Keratinocyte (primary cell): ENCODE measurements at places on chromosomes 5 and 9. TPM values are rescaled to one million over a fixed set of nuclear protein-coding genes. Genes with fewer than 3 reads are reported as not detected.

Gene PLPP7
- not detected in 3 replicates for polyA plus RNA-seq

Gene SLC27A6
- 0.52 to 1.1 TPM (median 0.80 TPM) in 3 replicates for polyA plus RNA-seq

Gene PPP3R2
- polyA plus RNA-seq = not detected in 3 replicates

Gene SMIM3
- 21.1 to 37.0 TPM (median 29.7 TPM) in 3 replicates for polyA plus RNA-seq

Gene RPP25L
- polyA plus RNA-seq = 21.9 to 37.0 TPM (median 23.4 TPM) in 3 replicates

Gene ALAD
- polyA plus RNA-seq = 6.7 to 9.3 TPM (median 9.0 TPM) in 3 replicates

Gene LCN15
- not detected in 3 replicates for polyA plus RNA-seq

Gene MOB3B
- 32.6 to 40.8 TPM (median 35.3 TPM) in 3 replicates for polyA plus RNA-seq

DNA sequence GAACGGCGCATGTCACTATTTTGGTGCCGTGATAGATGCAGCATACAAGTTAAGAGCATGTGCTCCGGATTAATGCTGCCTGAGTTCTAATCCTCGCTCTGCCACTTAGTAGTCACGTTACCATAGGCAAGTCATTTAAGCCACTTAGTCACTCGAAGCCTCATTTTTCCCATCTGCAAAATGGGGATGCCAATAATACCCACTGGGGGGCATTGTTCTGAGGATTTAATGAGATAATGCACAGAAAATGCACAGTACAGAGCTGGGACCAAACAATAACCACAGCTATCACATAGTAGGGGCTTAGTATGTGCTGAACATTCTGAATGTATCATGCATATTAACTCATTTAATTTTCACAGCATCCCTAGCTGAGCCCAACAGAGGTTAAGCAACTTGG lies 9.1 kb downstream of the NIPAL4 start:
- DNase-seq = no peak
- peaks cover 59% of the 10 kb centered on the region for H3K36me3 ChIP-seq
- H3K4me1 ChIP-seq = peaks cover 11% of the 10 kb centered on the region
- H3K27me3 ChIP-seq = no peaks in the 10 kb centered on the region
- no peak overlapping the region for H3K27ac ChIP-seq
- no peak overlapping the region for H3K4me3 ChIP-seq

DNA sequence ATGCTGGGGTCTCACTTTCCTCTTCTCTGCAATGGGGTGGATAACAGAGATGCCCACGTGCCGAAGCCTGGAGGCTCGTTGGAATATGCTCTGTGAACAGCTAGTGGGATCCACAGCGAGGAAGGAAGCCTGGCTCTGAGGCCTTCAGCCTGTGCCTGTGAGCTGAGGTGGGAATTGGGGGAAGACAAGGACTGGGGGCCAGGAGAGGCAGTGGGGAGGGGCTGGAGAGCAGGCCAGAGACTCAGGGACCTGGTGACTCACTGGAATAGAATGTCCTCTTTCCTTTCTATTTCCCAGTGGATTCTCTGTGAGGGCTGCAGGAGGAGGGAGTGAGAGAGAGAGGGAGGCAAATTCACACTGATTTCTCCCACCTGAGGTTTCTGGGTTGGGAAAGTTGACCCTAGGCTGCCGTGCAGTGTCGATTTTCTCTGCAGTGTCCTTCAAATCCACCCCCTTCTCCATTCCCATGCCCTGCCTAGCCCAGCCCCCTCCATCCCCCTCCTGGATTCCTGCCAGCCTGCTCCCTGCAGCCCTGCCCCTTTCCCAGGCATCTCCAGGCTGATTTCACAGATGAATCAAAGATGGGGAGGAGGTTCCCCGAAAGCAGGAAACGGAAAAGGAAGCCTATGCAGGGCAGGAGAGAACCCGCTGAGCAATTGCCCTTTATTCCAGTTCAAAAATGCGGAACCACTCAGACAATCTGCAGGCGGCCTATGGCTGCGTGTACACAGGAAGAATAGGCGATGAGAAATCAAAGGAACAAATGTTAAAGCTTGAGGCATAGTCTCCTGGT lies 1.4 kb upstream of the SPAAR start:
- H3K4me3 ChIP-seq = no peak overlapping the region
- no peak for DNase-seq
- H3K36me3 ChIP-seq = no peaks in the 10 kb centered on the region
- H3K27me3 ChIP-seq = no peaks in the 10 kb centered on the region

GRCh38 chr9:116365056-116365471 lies 211.5 kb downstream of the PAPPA start:
- H3K27me3 ChIP-seq = no peaks in the 10 kb centered on the region
- peaks cover 1% of the 10 kb centered on the region for H3K36me3 ChIP-seq
- DNase-seq = no peak
- no peak overlapping the region for H3K4me3 ChIP-seq

GRCh38 chr9:121340676-121341392 lies 29.2 kb downstream of the STOM start:
- no peak overlapping the region for H3K4me3 ChIP-seq
- H3K27me3 ChIP-seq = no peaks in the 10 kb centered on the region
- DNase-seq = no peak
- H3K36me3 ChIP-seq = peaks cover 3% of the 10 kb centered on the region
- H3K27ac ChIP-seq = no peak overlapping the region

DNA sequence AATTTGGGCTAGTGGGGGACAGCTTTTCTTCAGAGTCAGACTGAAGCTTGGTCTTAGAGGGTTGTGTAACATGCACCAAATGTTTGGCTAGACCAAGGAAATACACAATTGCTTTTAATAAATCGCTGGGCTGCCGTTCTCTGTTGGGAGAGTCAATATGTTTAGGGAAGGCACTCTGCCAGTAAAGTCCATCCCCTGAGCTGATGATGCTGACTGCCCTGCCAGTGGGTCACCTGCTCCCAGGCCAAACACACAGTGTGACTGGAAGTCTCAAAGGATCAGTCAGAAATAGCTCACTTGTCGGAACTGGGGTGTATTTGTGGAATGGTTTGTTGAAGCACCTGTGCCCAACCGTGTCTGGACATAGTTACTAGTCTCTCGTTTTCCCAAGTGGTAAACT lies 17.9 kb upstream of the ZNF474 start:
- no peak overlapping the region for H3K27ac ChIP-seq

GRCh38 chr5:80619086-80619485 lies 35.4 kb upstream of the MSH3 start:
- no peaks in the 10 kb centered on the region for H3K27me3 ChIP-seq
- no peak overlapping the region for H3K27ac ChIP-seq
- no peak for DNase-seq

DNA sequence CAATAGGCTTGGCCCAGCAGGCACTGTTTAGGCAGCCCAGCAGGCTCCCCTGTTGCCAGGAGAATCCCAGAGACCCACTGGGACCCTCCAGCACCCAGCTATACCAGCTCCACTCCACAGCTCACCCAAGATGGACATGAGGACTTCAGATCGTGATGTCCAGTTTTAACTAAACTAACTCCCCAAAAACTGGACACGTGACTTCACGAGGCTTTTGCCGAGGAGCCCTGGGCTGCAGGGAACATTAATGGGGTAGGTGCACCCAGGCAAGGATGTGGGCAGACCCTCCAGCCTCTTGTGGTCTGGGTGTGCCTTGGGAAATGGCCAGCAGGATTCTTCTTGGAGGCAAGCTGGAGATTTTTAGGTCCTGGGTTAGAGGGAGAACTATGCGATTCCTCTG lies 8.9 kb upstream of the NKD2 start:
- H3K27ac ChIP-seq = no peak overlapping the region
- DNase-seq = no peak
- peaks cover 17% of the 10 kb centered on the region for H3K4me1 ChIP-seq

DNA sequence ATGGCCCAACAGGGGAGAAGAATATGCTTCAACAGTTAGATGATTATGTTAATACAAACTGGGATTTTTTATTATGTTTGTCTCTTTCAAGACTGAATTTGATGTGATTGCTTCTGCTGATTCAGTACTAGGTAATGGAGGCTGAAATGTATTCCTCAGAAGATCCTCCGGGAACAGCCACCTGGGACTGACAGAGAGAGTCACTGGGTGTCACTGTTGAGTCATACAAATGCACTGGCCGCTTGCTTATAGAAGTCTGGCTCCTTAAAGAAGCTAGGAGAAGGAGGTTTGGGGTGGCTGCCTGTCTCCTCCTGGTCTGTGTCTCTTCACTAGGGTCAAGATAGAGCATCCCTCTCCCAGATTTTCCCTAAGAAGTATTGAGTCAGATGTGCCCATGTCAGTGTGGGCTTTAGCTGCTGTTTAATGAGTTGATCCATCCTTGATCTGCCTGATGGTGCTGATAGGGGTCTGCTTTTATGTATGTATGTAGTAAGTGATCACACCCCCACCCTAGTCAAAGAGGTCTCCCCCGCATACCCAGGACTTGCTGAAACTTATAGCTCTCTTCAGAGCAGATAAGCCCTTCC lies 773.4 kb downstream of the BRINP1 start:
- peak; percentile 9 for DNase-seq
- H3K36me3 ChIP-seq = no peaks in the 10 kb centered on the region
- no peaks in the 10 kb centered on the region for H3K4me1 ChIP-seq
- H3K27me3 ChIP-seq = no peaks in the 10 kb centered on the region
- H3K4me3 ChIP-seq = no peak overlapping the region

DNA sequence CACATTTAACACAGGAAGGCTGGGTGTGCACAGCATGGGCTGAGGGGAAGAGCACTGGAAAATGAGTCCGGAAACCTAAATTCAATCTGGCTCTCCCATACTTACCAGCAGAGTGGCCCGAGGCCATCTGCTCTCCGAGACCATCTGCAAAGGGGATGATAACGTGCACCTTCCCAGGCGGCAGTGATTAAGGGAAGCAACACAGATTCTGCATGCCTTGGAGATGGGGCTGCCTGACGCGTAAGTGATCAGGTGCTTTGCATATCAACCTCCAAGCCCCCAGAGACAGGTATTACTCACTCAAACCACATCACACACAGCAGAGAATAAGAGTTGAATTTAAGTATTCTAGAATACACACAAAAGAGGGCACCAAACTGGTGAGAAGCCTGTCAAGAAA lies 9.1 kb downstream of the EPB41L4B start:
- H3K4me3 ChIP-seq = no peak overlapping the region
- no peaks in the 10 kb centered on the region for H3K27me3 ChIP-seq
- peaks cover 18% of the 10 kb centered on the region for H3K4me1 ChIP-seq
- no peak for DNase-seq
- peaks cover 2% of the 10 kb centered on the region for H3K36me3 ChIP-seq
- no peak overlapping the region for H3K27ac ChIP-seq

DNA sequence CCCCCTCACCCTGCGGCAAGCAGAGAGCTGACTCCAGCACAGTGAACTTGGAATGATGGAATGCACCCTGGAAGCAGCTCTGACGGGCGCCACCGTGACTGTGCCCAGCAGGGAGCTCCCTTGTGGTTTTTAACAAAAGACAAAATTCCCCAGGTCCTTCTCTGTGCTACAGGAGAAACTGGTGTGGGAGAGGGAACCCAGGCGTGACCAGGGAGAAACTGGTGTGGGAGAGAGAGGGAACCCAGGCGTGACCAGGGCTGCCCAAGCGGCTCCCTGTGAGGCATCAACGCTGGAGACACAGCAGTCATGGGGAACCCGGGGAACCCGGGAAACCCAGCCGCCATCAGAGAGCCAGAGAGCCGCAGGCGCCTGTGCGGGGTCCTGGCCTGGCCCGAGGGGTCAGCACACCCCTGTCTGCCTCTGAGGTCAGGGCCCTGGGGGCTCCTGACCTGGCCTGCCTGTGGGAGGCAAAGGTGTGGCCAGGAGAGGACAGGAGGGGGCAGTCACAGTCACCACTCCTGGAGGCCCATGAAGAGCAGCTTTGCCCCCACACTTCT lies 3.1 kb upstream of the AHRR start:
- H3K4me1 ChIP-seq = peaks cover 4% of the 10 kb centered on the region
- peaks cover 43% of the 10 kb centered on the region for H3K27me3 ChIP-seq
- no peak overlapping the region for H3K4me3 ChIP-seq
- H3K36me3 ChIP-seq = peaks cover 8% of the 10 kb centered on the region

DNA sequence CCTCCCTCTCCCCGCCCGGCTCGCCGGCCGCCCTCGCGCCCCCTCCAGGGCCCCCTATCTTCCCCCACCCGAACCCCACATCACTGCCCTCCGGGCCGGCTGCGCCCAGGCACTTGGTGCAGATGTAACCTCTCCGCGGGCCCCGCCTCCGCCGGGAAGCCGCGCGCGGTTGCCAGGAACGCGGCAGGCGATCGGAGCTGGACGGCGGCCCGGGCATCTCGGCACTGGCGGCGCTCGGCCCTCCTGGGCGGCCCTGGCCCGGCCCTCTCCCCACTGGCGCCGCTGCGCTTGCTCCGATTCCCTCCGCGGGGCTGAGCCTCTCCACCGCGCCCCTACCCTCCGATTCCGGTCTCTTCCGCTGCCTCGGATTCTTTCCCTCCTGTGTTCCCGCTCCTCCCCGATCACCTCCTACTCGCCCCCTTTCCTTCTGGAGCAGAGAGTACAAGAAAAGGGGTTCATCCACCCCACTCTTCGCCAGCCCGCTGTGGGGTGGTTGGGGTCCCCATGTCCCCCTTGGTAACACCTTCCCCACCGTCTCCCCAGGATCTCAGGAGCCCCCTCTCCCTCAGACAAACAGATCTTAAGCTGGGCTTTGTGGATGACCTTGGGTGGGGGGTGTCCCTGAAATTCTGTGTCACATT lies 70.6 kb downstream of the C9orf50 start:
- peak overlapping the region; percentile 15 for H3K4me3 ChIP-seq
- H3K27me3 ChIP-seq = no peaks in the 10 kb centered on the region
- DNase-seq = no peak
- no peaks in the 10 kb centered on the region for H3K36me3 ChIP-seq

- H3K27ac ChIP-seq = no peak overlapping the region
- no peak overlapping the region for H3K4me3 ChIP-seq
- no peaks in the 10 kb centered on the region for H3K36me3 ChIP-seq
- H3K27me3 ChIP-seq = peaks cover 40% of the 10 kb centered on the region
- no peak for DNase-seq
These were observed 718 bp upstream of the TMEM215 start for GRCh38 chr9:32782476-32783167.

DNA sequence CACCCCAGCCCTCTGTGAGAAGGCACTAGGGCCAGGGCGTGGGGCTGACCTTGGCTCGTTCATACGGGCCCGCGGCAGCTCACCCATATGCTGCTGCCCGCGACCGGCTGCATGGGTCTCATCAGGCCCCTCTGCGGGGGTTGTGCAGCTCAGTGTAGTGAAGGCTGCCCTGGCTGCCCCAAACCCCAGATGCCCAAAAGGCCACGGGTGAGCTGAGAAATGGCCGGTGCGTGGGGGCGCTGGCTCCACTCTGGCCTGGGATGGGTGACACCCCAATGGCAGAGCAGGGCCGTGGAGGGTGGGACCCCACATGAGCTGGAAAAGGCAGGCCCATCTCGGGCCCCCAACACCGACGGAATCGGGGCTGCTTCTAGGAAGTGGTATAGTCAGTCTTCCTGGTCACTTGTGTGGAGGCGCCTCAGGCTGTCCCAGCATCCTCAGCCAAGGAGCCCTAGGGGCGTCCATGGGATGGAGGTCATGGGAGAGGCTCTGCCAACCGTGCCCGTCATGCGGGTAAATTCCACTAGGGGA lies 19.4 kb upstream of the LRRC14B start:
- H3K36me3 ChIP-seq = no peaks in the 10 kb centered on the region
- DNase-seq = no peak
- H3K27ac ChIP-seq = no peak overlapping the region
- no peaks in the 10 kb centered on the region for H3K4me1 ChIP-seq

DNA sequence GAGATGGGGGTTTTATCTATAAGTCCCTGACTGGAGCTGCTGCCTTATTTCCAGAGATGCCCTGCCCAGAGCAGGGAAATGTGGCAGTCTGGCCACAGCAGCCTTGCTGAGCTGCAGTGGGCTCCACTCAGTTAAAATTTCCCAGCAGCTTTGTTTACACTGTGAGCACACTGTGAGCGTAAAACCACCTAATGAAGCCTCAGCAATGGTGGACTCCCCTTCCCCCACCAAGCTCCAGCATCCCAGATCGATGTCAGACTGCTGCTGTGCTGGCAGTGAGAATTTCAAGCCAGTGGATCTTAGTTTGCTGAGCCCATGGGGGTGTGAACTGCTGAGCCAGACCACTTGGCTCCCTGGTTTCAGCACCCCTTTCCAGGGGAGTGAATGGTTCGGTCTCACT lies 208.7 kb upstream of the RAI14 start:
- no peaks in the 10 kb centered on the region for H3K27me3 ChIP-seq
- DNase-seq = no peak
- no peaks in the 10 kb centered on the region for H3K4me1 ChIP-seq
- H3K36me3 ChIP-seq = no peaks in the 10 kb centered on the region
